ENCODE measurements at places on chromosomes 2 and 18.

DNA sequence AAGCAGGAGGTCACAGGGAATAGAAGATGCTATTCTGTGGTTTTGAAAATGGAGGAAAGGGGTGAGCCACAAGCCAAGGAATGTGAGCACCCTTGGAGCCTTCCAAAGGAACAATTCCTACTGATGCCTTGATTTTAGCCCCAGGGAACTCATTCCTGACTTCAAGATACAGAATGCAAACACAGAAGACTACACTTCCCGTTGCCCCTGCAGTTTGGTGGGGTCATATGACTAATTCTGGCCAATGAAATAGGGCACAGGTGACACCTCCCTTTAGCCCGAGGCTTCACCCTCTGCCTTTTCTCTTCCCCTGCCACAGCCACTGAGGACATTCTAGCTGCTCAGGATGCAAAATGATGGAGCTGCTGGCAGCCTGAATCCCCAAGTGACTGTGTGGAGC is 126.1 kb downstream of the INHBB start:
- no peak for DNase-seq

DNA sequence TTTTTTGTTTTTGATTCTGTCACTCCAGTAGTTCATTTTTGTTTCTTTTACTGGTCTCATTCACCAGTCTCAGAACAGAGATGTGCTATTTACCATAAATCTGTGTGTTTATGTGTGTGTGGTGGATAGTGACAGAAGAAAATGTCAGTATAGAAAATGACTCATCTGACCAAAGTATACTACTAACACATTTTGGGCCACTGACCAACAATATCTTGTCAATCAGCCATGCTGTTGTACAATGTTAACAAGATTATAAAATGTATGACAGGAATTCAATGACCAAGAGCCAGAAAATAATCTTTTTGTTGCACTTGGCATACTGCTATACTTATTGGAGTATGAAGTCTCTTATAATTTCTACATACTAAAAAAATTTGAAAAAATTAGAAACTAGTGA is 1081.4 kb upstream of the NRXN1 start:
- DNase-seq = no peak

- DNase-seq = no peak
These were observed 185.9 kb upstream of the SPHKAP start for GRCh38 chr2:228367356-228367755.

DNA sequence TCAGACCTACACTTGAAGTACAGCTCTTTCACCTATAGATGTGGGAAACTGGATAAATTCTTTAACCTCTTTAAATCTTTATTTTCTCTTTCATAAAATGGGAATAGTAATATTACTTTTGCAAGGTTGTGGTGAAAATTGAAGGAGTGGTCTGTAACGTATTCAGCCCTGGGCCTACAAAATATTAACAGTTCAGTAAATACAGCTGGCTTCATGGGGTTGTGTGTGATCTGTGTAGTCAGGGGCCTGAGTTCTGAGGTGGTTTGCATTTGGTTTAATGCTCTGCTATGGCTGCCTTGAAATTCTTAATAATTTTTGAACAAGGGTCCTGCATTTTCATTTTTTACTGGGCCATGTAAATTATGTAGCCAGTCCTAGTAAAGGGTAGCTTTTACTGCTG is 16.8 kb upstream of the EML6 start:
- no peak for DNase-seq

DNA sequence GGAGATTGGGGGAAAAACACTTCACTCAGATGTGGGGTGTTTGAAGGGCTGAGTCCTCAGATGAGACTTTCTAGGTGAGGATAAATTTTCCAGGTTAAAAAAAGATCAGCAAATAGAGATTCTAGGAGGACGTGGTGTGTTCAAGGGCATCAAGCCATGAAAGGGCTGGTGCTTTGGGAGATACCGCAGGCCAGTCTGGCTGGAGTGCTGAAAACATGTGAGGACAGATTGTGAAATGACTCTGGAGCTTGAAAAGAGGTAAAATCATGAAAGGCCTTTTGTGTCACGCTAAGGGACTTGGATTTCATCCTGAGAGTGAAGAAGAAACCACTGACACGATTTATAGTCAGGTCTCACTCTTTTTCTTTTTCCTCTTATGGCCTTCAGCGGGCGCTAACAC is 320.5 kb downstream of the DPP10 start:
- no peak for DNase-seq

GRCh38 chr18:62744076-62744968 is 29.0 kb downstream of the PHLPP1 start:
- no peak for DNase-seq

DNA sequence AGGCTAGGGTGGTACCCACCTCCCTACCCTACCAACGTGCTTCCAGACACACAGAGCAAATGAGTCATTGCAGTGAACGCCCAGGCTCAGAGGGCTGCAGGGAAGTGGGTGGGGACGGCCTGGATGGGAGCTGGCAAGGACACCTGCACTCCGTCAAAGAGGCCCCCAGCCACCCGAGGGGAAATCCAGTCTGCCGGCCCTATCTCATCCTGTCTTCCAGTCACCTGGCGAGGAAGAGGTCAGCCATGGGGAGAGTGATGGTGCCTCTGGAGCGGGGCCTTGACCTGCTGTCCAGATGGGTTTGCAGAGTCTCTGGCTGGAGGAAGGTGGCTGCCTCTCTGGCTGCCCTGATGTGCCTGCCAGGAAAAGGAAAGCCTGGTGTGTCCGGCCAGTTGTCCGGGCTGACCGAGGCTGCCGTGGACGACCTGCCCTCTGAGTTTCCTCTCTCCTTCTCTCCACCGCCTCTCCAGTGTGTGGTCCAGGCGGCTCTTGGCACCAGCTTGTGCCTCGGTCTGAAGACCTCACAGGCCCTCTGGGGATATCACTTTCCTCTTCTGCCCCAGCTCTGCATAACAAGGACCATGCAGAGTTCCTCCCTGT is 209.7 kb upstream of the COPS8 start:
- no peak for DNase-seq

DNA sequence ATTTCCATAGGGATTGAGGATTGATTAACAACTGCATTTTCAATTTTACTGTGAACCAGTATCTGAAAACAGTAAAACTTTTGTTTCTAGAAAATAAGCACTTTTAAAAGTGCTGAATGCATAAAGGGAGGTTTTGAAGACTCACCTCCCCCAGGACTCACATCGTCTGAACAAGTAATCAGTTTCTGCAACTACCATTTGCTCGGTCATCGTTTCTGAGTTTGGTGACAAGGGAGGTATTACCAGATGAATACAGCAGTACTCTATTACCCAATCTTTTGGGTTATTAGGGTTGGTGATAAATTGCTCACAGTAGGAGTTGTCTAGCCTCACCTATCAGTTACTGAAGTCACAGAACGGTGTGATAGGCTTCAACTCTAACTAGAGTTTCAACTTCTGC is 234.5 kb upstream of the FN1 start:
- no peak for DNase-seq

GRCh38 chr2:145049475-145049874 is 529.6 kb upstream of the ZEB2 start:
- no peak for DNase-seq

GRCh38 chr2:19274439-19274838 is 84.0 kb downstream of the OSR1 start:
- no peak for DNase-seq

DNA sequence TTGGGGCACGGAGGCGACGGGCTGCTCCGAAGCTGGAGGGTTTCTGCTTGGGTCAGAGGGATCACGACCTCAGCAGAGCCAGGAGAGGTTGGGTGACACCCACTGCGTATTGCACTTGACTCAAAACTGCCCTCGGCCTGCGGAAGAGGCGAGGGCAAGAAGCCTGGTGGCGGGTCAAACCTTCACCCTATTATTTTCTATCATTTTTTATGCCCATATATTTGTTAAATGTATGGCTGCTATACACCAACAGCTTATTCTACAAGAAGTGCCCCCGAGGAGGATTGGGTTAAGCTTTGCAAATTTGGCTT is 12.6 kb upstream of the SATB2 start:
- DNase-seq = no peak

GRCh38 chr2:169983506-169983905 is 156.3 kb downstream of the UBR3 start:
- no peak for DNase-seq

GRCh38 chr2:75053484-75054112 is 95.2 kb downstream of the POLE4 start:
- no peak for DNase-seq

GRCh38 chr2:210567279-210567678 is 10.9 kb downstream of the CPS1 start:
- DNase-seq = no peak

- no peak for DNase-seq
These were observed 108.9 kb upstream of the DAPL1 start for GRCh38 chr2:158686210-158686691.

DNA sequence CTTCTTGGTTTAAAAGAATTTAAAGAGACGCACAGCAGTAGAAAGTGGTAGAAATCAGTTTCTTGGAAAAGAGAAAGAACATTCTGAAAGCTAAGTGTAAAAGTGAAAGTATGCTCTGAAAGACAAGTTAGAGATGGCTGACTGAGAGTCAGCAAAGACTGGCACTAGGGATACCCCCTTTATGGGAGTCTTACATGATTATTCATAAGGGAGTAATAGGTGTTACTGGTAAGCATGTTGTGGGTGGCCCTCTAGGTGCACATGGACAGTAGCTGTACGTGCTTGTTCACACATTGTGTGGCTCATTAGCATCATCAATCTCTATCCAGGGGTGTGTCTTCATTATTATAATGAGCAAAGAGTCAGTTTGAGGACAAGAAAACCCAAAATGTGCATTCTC is 816.2 kb downstream of the CBLN2 start:
- no peak for DNase-seq

- no peak for DNase-seq
These were observed 73.0 kb upstream of the ITGA6 start for GRCh38 chr2:172354347-172354746.

GRCh38 chr2:145323512-145323911 is 803.6 kb upstream of the ZEB2 start:
- no peak for DNase-seq

- DNase-seq = no peak
These were observed 62.2 kb upstream of the STPG4 start for GRCh38 chr2:47217277-47217676.

DNA sequence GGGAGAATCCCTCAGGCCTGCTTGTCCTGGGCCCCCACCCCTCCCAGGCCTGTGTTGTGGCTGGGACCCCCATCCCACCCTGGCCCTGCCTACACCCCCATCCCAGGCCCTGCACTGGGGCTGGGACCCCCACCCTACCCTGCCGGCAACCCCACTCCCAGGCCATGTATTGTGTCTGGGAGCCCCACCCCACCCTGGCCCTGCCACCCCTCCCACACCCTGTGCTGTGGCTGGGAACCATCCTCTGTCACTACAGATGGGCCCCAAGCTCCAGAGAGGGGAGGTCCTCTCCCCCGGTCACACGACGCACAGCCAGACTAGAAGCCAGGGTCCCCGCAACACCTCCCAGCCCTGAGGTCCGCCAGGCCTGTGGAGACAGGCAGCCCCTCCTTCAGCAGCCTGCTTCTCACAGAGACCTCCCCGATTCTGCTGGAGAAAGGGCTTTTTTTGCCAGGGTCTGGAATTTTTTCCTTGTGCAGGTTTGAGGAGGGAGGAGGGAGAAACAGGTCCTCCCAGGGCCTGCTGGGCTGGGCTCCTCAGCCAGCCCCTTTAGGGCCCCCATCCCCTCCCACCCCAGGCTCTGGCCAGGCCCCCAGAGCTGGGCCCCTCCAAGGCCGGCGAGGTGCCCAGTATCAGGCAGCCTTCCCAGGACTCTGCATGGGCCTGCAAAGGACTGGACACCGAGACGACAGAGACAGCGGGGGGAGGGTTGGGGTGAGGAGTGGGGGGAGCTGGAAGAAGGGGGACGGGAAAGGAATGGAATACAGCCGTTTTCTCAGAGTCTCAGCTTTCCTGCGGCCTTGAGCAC is 28.0 kb downstream of the KIF1A start:
- DNase-seq = no peak

- DNase-seq = no peak
These were observed 20.8 kb downstream of the ATF2 start for GRCh38 chr2:175147186-175147585.

DNA sequence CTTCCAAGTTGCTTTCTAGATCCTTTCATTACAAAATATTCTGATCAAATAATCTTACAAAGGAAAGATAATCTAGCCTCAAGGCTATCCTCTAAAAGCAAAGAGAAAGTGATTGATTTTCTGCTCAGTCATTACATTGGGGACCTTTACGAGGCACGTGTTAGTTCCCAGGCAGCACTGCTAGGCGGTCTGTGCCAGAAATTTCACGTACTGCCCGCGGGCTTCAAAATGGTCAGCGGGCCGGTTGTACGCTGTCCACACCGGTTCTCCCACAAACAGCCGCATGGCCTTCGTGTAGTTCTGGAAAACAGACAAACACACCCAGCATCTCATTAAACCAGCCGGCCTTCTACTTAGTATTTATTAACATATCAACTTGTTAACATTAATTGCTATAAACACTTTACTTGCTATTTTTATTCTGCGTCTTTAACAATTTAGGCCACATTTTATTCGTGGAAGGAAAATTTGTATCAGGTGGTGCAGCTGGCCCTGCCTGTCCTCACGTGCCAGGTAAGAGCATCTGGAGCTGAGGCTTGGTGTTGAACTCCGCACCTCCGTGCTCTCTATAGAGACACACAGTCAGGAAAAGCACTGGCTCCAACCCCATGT is 20.4 kb downstream of the ADI1 start:
- DNase-seq = no peak

DNA sequence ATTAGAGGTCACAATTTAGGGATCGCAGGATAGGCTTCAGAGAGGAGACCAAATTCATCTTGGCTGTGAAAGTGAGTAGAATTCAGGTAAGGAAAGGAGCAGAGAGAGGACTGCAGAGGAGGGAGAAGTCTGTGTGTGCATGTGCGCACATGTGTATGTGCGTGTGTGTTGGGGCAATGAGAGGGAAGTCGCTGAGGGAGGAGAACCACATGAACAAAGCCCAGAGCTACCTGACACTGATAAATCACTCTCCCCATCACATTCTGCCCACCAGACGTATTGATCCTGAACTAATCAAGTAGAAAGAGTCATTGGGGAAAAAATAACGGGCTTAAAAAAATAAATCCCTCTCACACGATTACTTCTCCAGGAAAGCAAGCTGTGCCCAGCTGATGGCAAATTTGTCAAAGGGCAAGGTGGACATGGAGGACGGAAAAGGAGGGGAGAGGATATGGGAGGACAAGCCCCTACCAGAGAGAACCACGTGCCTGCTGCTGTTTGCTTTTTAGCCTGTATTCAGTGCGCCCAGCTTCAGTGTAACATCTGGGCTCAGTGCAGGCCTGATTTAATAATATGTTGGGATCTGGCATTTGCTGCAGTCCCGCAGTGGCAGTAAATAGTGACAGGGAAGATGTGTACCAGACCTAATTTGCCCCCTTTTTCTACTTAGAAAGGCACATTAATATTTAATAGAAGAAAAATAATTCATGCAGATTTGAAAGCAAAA is 307.5 kb downstream of the C1D start:
- no peak for DNase-seq

GRCh38 chr2:100632037-100632436 is 69.2 kb downstream of the PDCL3 start:
- no peak for DNase-seq

Data from NCI-H1436 treated with DMSO at 0.1 percent for 48 hours (cell line).